ENCODE measurements at places on chromosomes 4 and X.

GRCh38 chrX:136710325-136710951 is 62.5 kb downstream of the CD40LG start:
- DNase-seq = no peak

DNA sequence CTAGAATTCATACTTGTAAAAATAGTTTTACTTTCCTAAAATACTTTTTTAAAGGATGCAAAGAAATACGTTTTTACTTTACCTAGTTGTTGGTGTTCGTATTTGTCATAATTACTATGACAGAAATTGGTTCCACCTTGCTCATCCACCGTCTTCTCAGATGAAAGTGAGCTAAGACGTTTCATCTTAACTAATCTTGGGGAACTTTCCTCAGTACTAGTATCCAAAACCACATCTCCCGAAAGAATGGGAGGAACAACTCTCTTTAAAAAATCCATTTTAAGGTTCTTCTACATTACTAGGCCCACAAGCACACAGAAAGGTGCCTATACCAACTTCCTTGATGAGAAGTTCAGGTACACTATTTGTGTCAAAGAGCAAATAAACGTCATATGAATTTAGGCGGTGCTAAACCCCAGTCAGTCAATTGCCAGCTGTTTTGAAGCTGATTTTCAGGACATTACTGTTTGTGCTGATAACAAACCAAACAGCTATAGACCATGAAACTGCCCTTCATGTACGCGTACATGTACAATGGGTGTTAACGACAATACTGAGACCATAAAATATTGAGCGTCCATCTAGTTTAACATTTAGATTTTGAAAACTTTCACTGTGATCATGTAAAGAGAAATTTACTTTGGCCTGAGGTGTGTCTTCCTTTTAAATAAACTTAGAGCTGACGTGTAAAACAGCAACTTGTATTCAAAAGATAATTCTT is 99.1 kb downstream of the FRYL start:
- DNase-seq = no peak

DNA sequence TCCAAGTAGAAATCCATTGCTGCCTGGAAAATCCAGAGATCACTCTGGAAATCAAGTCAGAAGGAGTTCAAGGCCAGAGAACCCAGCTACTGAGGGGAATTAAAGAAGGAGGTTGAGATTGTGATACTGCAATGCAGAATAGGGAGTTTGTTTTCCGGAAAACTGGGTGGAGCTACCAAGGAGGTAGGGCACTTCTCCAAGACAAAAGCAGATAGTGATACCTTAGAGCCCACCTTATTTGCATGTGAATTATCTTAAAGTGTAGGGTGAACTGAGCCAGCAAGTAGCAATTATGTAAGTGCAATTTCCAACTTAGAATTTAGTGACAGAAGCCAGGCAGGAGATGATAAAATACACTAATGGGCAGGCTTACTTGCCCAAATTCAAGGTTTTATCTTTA is 178.9 kb downstream of the MID1 start:
- no peak for DNase-seq

- DNase-seq = no peak
Measured at GRCh38 chrX:153687121-153688039, at the start of gene SLC6A8. TSS of gene SLC6A8 (plus strand) at chrX:153687926. CDS start at chrX:153688575, 649 bp downstream.

GRCh38 chr4:154343651-154344050 is 147.9 kb downstream of the DCHS2 start:
- DNase-seq = no peak

- no peak for DNase-seq
Measured at GRCh38 chr4:182320580-182320979, 77.4 kb downstream of the TENM3 start.

DNA sequence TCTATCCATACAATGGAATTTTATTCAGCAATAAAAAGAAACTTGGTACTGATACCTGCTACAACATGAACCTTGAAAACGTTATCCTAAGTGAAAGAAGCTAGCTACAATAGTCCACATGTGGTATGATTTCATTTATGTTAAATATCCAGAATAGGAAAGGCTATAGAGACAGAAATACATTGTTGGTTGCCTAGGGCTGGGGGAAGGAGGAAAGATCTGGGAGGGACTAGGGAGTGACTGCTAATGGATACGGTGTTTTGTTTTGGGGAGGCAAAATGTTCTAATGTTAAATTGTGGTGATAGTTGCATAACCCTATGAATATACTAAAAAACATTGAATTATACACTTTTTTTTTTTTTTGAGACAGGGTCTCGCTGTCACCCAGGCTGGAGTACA is 141.1 kb upstream of the ARX start:
- DNase-seq = no peak

- DNase-seq = no peak
Measured at GRCh38 chrX:9785254-9785943, 830 bp upstream of the SHROOM2 start.

- no peak for DNase-seq
Measured at GRCh38 chr4:140982613-140983340, 150.5 kb downstream of the RNF150 start.

- DNase-seq = no peak
Measured at GRCh38 chr4:86108137-86108536, 251.7 kb downstream of the MAPK10 start.

- no peak for DNase-seq
Measured at GRCh38 chrX:150478496-150479492, 89.6 kb upstream of the MTM1 start.

- DNase-seq = no peak
Measured at GRCh38 chr4:96092151-96092705, 252.3 kb downstream of the PDHA2 start.

GRCh38 chr4:22987870-22988269 is 295.1 kb downstream of the GBA3 start:
- DNase-seq = no peak

GRCh38 chr4:101418055-101418454 is 70.7 kb upstream of the PPP3CA start:
- peak; percentile 7 for DNase-seq

GRCh38 chrX:19611636-19612376 is 96.5 kb upstream of the MAP3K15 start:
- DNase-seq = no peak

- no peak for DNase-seq
Measured at GRCh38 chrX:71666240-71667223, 814 bp upstream of the LOC101059915 start.

GRCh38 chr4:74948236-74948635 is 15.3 kb downstream of the PARM1 start:
- no peak for DNase-seq

GRCh38 chr4:125703443-125703842 is 388.7 kb downstream of the FAT4 start:
- DNase-seq = no peak

- DNase-seq = no peak
Measured at GRCh38 chr4:88599298-88599697, 7.0 kb downstream of the HERC3 start.

DNA sequence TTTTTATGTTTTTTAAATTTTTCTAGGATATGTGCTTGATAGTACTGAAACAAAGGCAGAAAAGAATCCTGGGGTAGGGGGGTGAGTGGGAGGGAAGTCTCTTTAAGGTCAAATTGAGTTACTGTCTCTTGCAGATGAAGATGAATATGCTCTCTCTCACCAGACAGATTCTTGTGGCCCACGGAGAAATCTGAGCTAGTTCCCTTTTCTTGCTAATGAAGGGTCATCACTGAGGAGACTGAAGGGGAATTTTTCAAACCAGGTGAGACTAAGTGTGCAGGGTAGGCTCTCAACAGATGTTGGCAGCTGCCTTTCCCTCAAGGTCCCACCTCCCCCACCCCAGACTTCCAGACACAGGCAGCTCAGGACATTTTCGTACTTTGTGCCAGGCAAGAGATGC is 21.5 kb downstream of the FAM9C start:
- peak; percentile 36 for DNase-seq

DNA sequence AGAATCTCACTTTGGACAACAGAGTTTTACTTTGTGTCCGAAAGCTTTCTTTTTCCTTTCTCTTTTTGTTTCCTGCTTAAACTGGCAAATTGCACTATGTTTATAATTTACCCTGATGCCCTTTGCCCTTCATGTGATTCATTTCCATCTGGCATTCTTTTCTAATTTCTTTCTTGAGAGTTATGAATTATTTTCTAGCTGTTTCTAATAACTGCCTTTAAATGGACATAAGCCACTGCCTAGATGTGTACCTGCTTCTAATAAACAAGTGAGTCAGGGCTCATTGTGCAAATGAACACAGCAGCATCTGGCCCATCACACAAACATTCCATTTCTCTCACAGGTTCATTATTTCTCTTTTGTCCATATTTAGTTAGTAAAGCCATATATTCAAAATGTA is 242.3 kb upstream of the GPRIN3 start:
- no peak for DNase-seq

GRCh38 chr4:150938873-150939499 is 76.1 kb downstream of the LRBA start:
- no peak for DNase-seq

GRCh38 chr4:17494258-17495190 is 17.4 kb downstream of the QDPR start:
- DNase-seq = no peak

- no peak for DNase-seq
Measured at GRCh38 chr4:67037504-67038227, 507.6 kb downstream of the CENPC start.

DNA sequence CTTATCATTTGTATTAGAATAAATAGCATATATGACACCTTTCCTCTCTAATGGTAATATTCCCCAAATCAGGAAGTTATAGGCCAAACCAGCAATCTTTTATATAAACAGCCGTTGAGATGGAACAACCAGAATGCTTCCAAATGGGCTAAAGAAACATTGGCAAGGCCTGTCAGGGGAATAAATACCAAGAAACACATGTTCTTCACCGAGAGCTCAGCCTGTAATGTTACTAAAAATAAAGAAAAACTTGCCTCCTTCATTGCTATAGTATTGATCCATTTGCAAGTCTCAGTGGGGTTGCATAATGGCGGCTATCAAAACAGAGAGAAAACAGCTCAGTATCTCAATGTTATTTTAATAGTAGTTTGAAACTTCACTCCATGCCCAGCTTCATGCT is 104.9 kb downstream of the FAM13A start:
- no peak for DNase-seq

GRCh38 chrX:20217906-20218305 is 48.8 kb downstream of the RPS6KA3 start:
- no peak for DNase-seq

- no peak for DNase-seq
Measured at GRCh38 chr4:81465406-81466340, 6.0 kb downstream of the RASGEF1B start.

DNA sequence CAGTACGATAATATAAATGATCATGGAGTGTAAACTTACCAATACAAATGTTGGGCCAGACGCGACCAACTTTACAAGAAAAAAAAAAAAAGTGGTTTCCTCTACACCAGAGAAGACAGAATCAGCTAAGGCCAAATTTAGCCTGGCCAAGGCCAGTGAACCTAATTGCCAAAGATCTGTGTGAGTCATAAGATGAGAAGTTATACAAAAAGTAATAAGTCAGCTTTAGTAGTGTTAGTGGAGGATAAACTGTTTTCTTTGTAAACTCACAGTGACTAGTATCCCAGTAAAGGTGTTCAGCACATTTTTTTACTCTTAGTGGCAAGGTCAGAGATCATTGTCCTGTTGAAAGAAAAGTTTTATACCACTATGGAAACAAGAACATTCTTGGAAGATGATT is 531.4 kb upstream of the TECRL start:
- no peak for DNase-seq

- DNase-seq = peak; percentile 75
Measured at GRCh38 chrX:12973561-12974304, 1.2 kb upstream of the TMSB4X start.

GRCh38 chr4:82402196-82402775 is 28.0 kb downstream of the HNRNPDL start:
- DNase-seq = no peak

- no peak for DNase-seq
Measured at GRCh38 chr4:56641494-56642051, 39.5 kb downstream of the HOPX start.

- DNase-seq = no peak
Measured at GRCh38 chrX:86714441-86714840, 566.2 kb downstream of the DACH2 start.

DNA sequence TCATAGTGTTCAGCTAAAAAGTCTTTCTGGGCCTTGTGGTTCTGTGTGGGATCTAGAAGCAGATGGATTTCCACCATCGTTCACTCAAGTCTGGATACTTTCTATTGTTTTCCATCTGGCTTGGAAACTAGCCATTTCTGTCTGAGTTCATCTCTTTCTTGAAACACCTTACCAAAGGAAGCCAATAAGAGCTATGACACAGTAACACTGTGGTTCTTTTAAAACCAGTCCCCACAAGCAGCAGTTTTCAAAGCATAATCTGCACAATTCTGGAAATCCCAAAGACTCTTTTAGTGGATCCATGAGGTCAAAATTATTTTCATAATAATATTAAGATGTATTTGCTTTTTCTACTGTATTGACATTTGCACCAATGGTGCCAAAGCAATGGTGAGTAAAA is 234.2 kb upstream of the TET2 start:
- no peak for DNase-seq

DNA sequence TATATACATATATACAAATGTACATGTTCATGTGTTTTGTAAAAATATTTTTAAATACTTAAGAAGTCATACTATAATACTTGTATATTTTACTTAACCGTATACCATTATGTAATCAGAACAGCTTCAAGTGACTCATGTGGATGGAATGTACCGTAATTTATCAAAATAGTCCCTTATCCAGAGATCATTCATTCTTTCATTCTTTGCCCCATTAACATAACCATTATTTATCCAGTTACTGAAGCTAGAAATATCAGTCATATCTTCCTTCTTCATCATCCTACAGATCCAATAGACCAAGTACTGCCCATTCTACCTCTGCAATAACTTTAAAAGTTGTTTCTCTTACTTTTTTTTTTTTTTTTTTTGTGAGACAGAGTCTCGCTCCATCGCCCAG is 164.2 kb downstream of the MAB21L2 start:
- no peak for DNase-seq

GRCh38 chr4:66034671-66035070 is 364.4 kb upstream of the EPHA5 start:
- DNase-seq = no peak

- DNase-seq = peak; percentile 90
Measured at GRCh38 chr4:112361181-112361791, 64.1 kb downstream of the ALPK1 start.

GRCh38 chrX:349702-350101 is 31.1 kb upstream of the GTPBP6 start:
- no peak for DNase-seq

DNA sequence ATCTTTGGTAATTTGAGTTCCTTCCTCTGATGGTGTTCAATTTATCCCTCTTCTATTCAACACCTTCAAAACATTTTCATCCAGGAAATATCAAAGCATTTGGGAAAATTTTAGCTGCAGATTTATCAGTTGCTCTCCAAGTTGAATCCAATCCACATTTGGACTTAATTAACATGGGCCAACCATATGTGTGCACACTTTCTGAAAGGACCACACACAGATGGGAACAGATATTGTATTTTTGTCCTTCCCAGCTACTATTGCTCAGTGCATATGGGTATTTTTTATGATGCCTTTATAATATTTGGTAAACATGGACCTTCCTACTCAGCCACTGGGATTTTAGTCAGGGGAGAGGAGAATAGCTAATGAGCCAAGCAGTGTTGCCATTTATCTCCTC is 65.2 kb downstream of the GLRA2 start:
- DNase-seq = no peak

GRCh38 chr4:168562041-168562571 is 65.3 kb downstream of the PALLD start:
- no peak for DNase-seq

- DNase-seq = no peak
Measured at GRCh38 chrX:151184705-151185104, 8.3 kb downstream of the GPR50 start.
